ENCODE measurements at places on chromosomes 7 and 10. TPM values are rescaled to one million over a fixed set of nuclear protein-coding genes. Genes with fewer than 3 reads are reported as not detected.

DNA sequence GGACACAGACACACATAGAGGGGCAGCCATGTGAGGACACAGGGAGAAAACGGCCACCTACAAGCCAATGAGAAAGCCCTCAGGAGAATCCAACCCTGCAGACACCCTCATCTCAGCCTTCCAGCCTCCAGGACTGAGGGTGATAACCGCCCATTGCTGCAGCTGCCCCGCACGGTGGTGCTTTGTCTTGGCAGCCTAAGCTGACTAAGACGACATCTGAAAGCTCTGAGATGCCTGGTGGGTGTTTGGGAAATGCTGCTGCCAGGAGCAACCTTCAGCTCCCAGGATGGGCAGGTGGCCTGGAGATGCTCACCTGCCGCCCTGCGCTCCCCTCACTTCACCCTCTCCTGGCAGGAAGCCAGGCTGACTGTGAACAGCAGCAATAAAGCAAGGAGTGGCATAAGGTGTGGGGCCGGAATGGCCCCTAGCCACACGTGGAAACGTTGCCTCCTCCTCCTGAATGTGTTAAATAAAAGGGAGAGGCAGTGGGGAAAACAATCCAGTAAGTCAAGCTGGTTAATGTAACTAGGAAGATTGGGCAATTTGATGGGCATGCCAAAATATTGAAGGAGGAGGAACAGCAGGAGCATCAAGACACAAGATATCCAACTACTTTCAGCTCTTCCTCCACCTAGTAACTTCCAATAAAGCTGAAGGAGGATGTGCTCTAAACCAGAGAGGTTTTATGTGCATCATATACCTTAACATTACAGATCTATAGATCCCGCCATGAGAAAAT lies 121.5 kb downstream of the TNS3 start:
- no peak for DNase-seq

- no peak for DNase-seq
Observed at GRCh38 chr7:150332852-150333635, 8.4 kb downstream of the RARRES2 start.

SLC13A1 gene
- not detected for total RNA-seq

DNA sequence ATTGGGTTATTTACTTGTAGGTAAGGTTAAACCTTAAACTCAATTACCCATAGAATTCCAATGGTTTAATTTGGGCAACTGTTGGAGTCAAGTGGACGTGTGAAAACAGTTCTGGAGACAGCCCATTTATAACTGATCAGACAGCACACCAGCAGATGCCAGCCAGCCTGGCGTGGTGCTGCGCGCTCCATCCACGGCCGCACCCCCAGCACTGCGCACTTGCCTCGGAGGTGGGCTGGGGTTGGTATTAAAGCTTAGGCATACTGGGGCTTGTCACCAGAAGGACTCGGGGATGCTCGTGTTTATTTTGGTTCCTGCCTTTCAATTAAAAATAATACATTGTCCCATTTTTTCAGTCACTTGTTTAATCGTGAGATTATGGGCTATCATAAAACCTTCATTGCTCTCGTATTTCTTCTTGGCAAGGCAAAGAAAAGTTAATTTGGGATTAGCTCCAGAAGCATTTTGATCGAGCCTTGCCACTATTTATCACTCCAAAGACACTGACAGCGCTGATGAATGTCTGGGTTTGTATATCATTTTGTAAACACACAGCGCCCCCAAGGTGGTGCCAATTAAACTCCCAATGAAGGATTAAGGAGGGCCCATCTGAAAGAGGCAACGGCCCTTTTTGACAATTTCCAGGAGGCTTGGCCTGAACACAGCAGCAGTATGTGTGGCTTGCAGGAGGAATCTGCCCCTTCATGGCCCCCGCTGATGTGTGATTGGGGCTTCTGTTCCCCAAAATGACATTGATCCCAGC lies 204.5 kb upstream of the CXCL12 start:
- DNase-seq = no peak

- DNase-seq = peak; percentile 83
Observed at GRCh38 chr7:21169667-21170580, 258.0 kb upstream of the SP4 start.

GRCh38 chr10:86149257-86149656 lies 217.3 kb downstream of the GRID1 start:
- no peak for DNase-seq

AVPI1 gene
- total RNA-seq = 9.0 TPM

- no peak for DNase-seq
Observed at GRCh38 chr10:84783909-84784308, 455.5 kb downstream of the CCSER2 start.

- peak; percentile 49 for DNase-seq
Observed at GRCh38 chr10:43197834-43198681, 59.8 kb downstream of the CSGALNACT2 start.

- no peak for DNase-seq
Observed at GRCh38 chr7:20214921-20215669, 2.1 kb downstream of the MACC1 start.

DNA sequence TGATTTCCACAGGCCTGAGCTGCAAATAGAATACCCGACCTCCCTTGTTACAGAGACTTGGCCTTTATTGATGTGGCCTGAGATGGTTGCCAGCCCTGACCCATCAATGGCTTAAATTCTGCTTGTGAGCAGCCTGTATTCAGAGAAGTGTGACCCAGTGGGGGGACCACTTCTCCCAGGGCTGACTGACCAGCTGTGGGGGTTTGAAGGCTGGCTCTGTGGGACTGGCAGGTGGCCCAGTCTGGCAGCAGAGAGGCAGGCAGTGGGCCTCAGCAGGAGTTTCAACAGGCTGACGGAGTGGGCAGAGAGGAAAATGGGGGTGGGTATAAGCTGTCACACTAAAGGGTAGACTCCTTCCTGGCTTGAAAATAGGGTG lies 12.2 kb upstream of the PPIF start:
- DNase-seq = no peak

DNA sequence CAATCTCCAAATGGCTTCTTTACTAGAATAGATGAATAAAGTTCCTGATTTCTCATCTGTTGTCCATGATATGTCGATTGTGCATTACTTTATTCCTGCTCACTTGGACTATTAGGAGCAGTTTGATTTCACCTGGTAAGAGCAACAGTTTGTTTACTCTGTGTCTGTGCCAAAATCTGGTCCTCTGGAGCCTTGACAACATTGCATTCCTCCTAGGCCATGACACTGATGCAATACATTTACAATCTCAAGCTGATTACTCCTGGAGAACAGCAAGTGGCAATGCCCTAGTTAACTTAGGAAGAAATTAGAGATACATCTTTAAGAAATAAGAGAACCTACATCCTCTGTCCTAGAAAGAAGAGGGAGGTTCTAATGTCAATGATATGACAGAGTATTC lies 71.8 kb downstream of the SGCE start:
- DNase-seq = no peak

DNA sequence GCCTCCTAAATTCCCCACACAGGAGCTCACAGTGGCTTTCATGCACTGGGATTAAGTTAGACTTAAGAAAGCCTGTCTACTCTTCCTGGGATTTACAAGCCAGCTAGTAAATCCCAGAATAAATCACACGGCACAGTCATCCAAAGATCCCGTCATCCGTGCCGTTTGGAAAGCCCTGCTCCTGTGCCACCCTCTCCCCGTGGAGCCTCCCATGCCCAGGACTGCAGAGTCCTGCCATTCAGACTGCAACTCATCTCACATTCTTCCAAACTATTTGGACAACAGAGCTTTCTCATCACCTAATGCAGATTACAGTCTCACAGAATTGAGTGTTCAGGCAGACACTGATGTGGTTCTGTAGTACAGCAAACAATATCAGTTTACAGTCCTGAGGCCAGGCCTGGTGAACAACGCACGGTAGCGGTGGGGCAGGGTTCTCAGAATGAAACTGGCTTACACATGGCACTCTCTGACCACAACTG lies 166.5 kb downstream of the EGFR start:
- DNase-seq = no peak

DNA sequence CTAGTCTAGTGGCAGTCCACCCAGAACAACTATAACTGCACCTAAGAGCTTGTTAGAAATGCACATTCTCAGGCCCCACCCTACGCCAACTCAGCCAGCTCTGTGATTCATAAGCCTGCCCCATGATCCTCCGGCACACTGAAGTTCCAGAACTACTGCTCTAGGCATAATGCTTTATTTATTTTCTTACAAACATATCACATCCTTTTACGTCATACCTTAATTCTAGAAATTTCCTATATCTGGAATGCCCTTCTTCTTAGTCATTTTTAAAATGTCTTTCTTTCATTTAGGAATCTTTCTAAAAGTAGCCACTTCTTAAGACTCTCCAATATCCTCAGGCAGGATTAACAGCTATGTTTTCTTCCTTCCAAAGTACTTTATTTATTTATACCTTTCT lies 480.1 kb downstream of the INHBA start:
- no peak for DNase-seq

OR2A1 gene
- not detected for total RNA-seq

CYP3A4 gene
- total RNA-seq = 0.33 TPM

MMD2 gene
- total RNA-seq = not detected

GRCh38 chr10:93280121-93280698 lies 201.9 kb downstream of the MYOF start:
- peak; percentile 45 for DNase-seq

CCDC172 gene
- total RNA-seq = 3.0 TPM

GRCh38 chr7:22442187-22442881 lies 57.7 kb downstream of the STEAP1B start:
- DNase-seq = no peak

DNA sequence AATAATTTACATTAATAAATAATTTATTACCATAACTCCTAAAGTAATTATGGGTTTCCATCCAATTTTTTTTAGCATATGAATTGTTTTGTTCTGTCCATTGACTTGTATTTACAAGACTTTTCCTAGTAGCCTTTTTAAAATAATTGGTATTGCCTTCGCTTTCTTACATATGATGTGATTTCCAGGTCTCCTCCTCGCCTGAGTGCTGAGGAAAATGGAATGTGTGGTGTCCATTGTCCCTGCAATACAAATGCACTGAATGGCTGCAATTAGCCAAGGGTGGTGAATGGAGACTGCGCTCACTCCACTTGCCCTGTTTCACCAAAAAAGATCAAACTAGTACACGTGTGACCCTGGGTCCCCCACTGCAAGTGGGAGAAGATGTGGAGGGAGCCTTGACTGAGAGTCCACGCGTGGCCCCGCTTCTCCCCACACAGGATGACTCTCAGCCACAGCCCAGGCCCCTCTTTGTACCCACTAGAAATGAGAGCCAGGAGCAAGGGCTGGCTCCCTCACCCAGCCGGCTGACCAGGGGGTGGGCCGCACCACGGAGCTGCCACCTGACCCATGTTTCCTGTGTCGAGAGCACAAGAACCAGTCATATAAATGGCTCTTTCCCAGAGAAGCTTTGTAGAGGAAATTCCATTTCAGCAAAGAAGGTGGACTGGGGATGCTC lies 52.6 kb downstream of the FAM53B start:
- DNase-seq = no peak

RAMP3 gene
- 0.85 TPM for total RNA-seq

DNA sequence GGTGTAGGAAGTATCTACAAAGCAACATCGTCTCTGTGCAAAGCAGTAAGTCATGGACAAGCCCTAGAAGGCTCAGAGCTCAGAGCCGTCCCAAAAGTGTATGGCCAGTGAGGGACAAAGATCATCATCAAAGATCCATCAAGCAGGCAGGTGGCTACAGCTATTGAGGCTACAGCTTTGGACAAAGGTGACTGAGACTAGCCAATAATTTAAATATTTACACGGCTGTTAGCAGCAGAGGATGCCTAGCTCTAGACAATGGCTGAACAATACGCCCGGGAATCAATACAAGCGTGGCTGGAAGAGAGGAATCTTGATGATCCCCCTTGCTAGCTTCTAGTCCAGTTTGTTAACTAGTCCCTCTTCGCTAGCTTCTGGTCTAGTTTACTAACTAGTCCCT lies 17.9 kb downstream of the NMT2 start:
- no peak for DNase-seq

DNA sequence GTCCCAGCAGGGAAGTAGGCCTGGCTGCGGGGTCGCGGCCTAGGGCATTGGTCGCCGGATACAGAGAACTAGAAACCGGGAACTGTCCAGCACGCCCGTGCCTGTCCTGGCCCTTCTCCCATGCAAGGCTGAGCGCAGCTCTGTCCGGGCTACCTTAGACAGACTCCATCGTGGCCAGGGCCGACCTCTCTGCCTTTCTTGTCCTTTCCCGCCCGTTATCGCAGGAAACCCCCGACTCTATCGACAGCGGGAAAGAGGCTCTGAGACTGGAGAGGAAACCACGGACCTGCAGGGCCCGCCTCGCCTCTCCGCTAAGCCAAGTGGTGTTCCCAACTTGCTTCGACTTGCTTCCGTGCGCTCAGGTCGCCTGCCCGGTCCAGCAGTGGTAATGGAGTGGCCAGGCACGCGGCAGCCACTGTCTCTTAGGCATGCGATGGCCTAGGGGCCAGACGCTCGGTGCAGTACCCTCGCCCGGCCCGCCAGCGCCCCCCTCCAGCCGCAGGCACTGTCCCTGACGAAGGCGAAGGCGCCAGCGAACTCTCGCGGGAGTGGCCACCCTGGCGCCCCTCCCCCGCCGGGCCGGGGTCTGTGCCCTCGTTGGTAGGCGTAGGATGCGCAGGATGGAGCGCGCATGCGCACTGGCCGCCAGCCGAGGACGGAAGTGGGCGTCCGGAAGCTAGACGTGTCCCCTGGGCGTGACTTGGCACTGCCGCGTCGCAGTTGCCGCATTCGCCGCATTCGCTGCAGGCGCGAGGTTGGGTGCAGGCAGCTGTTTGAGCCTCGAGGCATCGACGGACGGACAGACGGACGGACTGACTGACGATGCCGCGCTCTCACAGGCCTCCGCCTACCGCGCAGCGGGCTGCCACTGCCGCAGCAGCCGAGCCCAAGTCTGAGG lies 54.4 kb downstream of the MCMBP start:
- DNase-seq = peak; percentile 97

DNA sequence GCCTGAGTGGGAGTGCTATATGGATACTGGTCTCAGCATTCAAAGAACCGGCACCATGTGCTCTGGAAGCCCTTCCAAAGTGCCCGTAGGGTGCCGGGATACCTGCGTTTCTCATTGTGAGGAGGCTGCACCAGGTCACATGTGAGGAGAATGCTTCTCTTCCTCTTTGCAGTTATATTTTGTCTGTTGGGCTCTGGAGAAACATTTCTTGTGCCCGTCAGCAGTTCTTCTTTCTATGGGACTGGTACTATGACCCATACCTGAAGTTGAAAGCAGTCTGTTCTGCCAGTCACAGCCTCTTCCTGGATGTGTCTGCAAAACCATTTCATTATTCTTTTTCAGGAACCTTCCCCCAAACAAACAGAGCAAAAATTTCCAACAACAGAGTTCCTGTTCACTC lies 465.0 kb downstream of the SUGCT start:
- no peak for DNase-seq

Data from WTC11 (cell line).